ENCODE measurements at places on chromosomes 3 and 15.

DNA sequence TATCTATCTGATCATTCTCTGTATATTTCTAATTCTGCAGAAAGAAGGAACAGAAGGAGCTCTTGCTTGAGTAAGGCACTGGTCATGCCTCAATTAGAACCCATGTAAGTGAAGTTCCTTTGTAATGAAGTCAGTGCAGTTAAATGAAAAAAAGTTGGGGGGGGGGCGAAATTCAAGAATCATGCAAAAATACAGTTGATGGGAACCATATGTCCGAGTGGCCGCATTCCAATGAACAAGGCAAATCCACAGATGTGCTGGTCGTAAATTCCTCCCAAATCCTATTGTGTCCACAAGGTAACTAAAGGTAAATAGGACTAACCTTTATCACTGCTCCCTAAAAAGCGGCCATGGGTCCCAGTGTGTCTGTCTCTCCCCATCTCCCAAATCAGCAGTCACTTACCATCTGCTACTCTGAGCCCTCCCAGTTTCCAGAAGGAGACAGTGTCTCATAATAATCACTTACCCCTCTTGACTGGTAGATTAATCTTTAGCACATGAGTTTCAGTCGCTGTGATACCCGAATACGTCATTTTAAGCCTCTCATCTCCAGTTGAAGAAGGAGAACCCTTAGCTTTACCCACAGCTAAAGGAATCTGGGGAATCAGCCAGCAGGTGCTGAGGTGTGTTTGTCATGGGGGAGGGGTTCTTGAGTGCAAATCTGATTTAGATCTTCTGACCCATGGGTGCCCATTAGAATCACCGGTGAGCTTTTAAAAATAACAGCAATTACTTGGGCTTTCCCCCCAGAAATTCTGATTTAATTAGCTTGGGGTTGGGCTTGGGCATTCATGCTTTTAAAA, 56.3 kb upstream of the EPHB3 start:
- no peak for DNase-seq

DNA sequence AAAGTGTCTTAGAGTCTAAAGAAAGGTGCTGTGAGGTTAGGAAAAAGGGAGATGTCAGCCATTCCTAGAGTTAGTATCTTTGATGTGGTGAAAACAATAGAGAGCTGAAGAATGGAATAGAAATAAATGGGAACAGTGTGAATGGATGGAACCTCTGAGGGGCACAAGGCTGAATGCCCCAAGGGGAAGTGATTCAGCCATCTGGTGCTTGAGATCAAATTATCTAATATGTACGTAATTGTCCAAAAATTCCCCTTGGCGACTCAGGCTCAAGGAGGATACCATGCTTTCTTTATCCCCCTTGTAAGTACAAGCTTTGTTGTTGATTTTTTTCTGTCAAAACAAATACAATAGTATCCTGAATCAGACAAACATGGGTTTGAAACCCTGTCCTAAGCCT, 361.6 kb downstream of the LSAMP start:
- DNase-seq: no peak

GRCh38 chr3:38003817-38004414, 13.3 kb downstream of the VILL start:
- DNase-seq: no peak

DNA sequence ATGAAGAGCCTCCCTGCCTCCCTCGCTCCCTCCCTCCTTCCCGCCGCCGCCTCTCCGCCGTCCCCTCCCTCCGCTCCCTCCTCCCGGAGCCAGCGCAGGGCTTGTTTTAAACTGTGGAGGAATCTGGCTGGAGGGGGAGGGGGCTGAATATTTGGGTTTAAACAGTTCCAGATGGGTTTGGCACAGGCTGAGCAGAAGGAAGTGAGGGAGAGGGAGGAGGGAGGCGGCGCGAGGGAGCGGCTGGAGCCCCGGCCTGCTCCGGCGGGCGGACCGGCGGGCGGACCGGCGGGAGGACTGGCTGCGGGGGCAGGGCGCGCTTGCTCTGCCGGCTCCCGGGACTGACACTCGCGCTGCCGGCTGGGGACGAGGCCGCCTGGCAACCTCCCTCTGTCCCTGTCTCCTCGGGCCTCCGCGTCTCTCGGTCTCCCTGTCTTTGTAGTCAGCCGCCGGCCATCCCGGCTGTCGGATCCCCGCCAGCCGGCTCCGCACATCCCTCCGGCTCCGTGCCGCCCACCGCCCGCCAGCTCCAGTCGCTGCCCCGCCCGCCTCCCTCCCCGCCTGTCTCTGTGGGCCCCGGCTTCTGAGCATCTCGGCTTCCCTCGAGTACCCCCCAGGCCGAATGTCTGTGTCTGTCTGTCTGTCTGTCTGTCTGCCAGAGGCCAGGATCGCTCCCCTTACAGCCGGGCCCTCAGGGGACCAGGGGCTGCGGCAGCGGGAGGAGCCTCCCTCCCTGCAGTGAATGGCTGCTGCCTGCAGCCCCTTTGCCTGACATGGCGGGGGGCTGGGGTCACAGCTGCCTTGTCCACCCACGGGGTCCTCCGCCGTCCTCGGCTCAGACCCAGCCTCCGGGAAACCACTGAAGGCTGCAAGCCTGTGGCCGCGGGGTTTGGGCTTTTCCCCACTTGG, 7.6 kb downstream of the EPHB3 start:
- peak; percentile 60 for DNase-seq

DNA sequence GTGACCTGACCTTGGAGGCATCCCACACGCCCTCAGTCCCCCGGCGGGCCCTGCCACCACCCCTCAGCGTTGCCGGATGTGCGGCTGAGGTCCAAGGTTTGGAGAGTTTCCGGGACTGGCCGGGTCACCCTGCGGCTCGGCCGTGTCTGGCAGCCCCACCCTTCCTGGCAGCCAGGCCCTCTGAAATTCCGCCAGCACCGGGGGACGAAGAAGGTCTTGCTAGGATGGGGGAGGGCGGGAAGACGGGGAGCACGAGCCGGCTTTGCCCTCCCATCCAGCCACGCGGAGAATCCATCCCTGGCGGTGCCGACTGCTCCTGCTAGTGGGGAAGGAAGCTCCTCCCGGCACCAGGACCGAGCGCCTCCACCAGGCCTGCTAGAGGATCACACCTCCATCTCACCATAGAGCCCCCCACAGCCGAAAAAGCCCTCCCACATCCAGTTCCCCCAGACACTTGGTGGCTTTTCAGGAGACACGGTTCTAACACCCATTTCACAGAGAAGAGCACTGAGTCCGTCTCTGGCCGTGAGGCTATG, 81.5 kb downstream of the CPN2 start:
- DNase-seq: peak; percentile 31

- no peak for DNase-seq
Measured at GRCh38 chr3:2597615-2598014, 498.9 kb downstream of the CNTN4 start.

GRCh38 chr3:149532489-149533180, 58.1 kb downstream of the TM4SF4 start:
- peak; percentile 30 for DNase-seq

- DNase-seq: no peak
Measured at GRCh38 chr15:89999676-90000185, 1.4 kb upstream of the ZNF710 start.

- no peak for DNase-seq
Measured at GRCh38 chr15:25185156-25185710, 230.4 kb downstream of the SNRPN start.

DNA sequence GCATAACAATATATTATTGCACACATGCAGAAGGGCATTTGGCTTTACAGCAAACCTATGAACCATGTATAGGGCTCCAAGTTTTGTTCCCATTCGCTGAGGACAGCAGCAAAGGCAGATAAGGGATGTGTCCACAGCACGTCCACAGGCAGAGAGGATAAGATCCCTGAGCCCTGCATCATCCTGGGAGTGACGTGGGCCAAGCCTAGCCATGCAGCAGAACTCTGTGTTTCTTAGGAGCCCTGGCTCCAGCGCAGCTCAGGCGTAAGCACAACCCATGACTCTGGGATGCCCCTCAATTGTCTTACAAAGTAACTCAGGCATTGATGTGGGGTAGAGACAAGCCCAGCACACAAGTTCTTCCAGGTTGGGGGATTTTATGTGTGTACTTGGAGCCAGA, 194.3 kb upstream of the CTDSPL start:
- DNase-seq: no peak

- no peak for DNase-seq
Measured at GRCh38 chr3:158264894-158265293, 155.0 kb downstream of the RSRC1 start.

DNA sequence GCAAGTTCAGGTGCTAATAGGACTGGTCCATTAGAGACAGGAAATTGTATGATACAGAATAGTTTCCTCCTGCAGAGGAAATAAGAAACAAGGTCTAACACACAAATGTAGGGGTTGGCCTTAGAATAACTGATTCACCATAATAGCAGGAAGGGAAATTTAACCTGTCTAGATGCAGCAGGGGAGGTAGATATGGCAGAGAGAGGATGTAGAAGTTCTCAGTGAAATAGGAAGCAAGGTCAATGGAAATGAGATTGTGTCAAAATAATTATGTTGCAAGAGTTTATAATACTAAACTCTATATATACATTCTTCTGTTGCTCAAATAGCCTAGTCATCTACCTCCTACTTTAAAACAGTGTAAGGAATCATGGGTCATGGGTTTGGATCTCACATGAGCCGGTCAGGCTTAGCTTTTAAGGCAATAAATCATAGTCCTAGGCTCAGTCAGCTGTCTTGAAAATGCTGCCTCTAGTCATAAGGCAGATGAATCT, 17.0 kb downstream of the BCL2A1 start:
- peak; percentile 79 for DNase-seq

DNA sequence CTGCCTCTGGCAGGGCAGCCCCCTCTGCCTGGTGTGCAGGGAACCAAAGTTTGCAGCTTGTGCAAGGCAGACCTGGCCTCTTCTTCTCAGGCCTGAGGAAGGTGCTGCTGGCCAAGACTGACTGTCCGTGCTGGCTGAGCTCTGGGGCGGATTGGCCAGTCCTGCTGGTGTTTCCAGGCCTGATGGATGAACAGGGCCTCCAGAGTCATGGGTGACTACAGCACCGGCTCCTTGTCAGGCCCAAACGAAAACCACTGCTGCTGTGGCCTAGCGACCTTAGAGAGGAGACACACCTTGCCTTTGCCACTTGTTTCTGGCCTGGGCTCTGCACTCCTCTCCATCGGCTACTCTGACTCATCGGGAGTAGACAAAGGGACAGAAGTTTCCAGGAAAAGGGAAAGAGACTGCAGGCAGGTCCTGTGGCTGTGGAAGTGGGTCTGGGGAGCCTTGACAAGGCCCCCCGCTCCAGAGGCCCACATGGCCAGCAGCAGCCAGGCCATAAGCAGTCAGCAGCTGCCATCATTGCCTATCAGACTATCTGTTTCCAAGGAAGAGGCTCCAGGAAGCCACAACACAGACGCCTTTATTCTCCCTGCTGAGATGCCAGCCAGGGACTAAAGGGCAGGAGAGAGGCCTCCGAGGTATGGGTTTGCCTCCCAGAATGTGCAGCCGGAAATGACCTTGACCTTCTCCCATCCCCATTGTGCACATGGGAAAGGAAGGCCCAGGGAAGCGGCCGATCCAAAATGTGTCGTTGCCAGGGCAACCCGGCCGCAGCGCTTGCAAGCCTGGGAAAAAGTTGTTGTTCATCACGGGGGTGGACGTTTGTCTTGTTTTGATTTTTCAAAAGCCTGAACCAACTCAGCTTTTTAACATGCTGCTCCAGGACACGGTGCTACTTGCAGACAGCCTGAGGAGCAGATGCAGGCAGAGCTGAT, 160.5 kb downstream of the CHSY1 start:
- no peak for DNase-seq

- DNase-seq: no peak
Measured at GRCh38 chr3:122031123-122031468, 9.0 kb upstream of the ILDR1 start.

DNA sequence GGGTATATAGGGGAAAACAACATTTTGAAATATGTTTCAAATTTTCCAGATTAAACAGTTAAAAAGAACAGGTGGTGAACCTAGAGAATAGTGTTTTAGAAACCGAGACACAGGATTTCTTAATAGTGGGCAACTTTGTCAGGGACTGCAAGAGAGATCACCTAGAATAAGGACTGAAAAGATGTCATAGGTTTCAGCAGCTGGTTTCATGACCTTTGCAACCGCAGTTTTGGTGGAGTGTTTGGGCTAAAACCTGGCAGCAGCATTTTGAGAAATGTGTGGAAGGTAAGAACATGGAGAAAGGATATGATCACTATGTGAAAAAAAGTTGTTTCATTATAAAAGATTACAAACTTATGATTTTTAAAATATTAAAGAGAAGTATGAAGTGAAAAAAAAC, 34.9 kb downstream of the PRKCI start:
- DNase-seq: no peak

DNA sequence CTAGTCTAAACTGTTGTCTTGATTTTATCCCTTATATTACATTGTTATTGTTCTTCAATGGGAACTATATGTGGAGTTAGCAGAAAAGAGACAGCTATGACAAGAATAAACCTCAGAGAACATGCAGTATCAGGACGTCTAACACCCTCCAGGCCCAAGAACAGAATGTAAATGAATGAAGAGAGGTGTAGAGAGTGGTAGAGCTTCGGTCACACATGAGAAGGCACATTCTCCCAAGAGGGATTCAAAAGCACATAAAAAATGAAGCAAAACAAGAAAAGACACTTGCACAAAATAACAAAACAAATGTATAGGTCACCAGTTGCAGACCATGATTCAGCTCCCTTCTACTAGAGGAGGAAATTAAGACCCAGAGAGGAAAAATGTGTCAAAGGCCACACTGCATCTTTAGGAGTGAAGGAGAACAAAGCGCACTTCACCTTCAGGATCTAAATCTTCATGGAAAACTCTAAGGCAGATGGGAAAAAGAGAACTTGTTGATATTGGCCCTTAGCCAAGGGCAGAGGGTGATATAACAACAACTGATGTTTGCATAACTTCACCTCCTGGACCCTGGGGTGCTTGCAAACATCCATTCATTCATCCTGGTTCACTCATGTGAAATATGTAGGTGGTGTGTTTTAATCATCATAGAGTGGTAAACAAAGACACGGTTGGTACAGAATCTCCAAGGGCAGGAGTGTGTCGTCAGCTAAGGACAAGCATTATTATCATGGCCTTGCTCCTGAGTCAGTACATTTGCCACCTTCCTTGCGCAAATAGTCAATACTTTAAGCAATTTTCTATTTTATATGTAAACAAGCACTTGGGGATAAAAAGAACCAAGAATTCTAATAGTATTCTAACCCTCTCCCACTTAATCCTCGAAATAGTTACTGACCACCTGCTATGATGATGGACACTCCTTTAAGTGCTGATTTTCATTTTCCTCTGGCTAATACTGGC, 8.8 kb downstream of the NEK10 start:
- no peak for DNase-seq

DNA sequence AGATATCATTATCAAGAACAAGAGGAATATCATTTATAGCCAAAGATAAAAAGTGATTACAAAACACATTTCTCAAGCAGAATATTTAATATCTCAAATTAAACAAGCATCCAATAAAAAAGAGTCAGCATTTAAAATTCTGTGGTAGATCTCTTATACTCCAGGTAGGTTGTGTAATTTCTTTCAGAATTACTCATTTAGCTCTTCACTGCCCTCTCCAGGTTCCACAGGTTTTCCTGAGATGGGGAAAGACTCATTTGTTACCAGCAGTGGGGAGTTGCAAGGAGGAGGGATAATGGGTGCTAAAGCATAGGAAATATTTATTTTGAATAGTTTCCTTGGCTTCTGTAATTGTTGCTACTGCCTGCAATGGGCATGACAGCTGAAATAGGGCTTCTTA, 83.1 kb upstream of the RASGRP1 start:
- no peak for DNase-seq

- no peak for DNase-seq
Measured at GRCh38 chr3:171711461-171712170, 98.7 kb downstream of the PLD1 start.

GRCh38 chr15:82649226-82649999, 2.2 kb upstream of the CPEB1 start:
- DNase-seq: no peak

GRCh38 chr3:40878464-40878905, 320.8 kb upstream of the CTNNB1 start:
- no peak for DNase-seq

GRCh38 chr15:81239190-81239589, 42.5 kb downstream of the IL16 start:
- DNase-seq: no peak
